Stromal cell of bone marrow (primary cell): ENCODE measurements at places on chromosomes 1 and 21.
A peak's percentile ranks its signal among the peaks of the same experiment; 100 is the strongest.

- no peak for DNase-seq
Measured at GRCh38 chr1:181846681-181847080, 214.8 kb downstream of the ZNF648 start.

DNA sequence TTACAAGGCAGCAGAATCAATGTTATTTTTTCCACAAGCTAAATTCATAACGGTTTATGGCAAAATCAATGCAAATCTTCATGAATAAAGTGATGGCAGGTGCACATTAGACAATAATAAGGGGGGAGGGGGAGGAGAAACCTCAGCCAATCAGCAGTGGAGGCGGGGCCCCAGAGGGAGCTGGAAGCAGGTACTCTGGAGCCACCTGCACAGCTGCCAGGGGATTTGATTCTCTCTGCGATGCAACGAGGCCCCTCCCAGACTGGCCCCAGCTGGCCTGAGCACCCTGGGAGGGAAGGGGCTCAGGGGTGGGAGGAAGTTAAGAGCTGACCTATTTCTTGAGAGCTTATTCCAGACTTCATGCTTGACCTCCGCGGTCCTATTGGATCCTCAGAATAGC is 127.8 kb upstream of the IGSF21 start:
- no peak for DNase-seq

GRCh38 chr1:248111157-248111556 is 16.2 kb downstream of the OR2L13 start:
- DNase-seq: no peak

DNA sequence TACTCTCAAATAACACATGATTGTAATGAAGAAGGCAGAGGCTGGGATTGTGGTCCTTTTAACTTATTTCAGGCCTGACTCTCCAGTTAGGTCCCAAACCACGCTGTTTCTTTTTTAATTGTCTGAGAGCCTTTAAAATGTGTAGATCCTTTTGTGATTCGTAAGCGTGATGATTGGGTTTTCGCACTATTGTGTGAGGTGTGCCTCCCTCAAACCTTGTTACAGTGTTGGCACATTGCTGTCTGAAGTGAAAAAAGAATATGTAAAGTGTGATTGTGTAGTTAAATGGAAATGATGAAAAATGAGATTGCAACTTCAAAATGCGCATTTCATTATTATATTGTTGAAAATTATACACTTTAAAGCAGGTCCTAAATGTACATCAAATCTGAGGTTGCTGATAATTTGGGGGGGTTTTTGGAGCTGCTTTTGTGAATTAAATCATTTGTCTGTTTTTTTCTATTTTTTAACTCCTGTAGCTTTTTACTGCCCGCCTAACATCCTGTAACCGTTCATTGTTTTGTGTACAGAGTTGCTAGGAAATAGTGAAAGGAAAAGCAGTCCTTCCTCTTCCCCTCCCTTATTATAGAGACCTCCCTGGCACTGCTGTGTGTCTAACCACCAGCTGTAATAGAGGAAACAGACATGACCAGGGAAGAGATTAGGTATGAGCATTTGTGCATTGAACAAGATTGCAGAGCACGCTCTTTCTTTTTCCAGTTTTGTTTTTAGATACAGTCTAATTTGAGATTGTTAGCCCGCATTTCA is 43.3 kb downstream of the IARS2 start:
- DNase-seq: no peak

GRCh38 chr1:160451119-160451858 is 50.9 kb downstream of the VANGL2 start:
- DNase-seq: no peak

- DNase-seq: no peak
Measured at GRCh38 chr1:208302699-208303238, 58.6 kb upstream of the PLXNA2 start.

DNA sequence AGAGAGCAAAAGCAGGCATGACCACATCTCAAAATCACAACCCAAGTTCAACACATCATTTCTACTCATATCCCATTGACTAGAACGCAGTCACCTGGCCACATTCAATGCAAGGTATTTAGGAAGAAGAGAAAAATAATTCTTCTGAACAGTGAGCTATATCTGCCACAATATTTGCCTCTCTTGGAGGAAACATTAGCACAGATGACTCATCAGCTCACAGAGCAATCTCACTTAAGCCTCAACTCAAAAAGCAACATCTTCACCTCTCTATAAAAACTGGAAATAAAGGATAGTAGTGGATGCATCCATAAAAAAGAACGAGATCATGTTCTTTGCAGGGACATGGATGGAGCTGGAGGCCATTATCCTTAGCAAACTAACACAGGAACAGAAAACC is 143.9 kb upstream of the FMN2 start:
- peak; percentile 5 for DNase-seq

GRCh38 chr1:41241749-41242341 is at the start of gene SCMH1:
Gene SCMH1 (minus strand): TSS chr1:41242306. CDS start chr1:41186133, 56,173 bp downstream.
- DNase-seq: no peak

DNA sequence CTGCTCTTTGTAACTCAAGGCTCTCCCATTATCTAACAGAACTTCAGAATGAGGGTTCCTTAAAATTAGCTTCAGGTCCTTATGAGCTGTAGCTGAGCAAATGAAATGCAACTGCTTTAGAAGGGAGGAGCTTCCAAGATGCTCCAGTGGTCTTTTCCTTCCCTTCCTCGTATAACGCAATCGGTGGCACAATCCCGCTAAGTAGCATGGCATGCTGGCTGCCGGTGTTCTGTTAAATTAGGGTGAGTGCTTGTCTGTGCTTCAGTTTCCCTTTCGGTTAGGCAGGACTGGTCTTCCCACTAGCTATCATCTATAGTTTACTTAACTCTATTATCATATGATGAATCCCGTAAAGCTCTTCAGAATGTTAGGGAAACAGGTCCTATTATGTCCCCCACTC is 917 bp downstream of the KIAA0040 start:
- DNase-seq: no peak
